ENCODE measurements at places on chromosomes 11 and 22. TPM values are rescaled to one million over a fixed set of nuclear protein-coding genes. Genes with fewer than 3 reads are reported as not detected.

- no peak for DNase-seq
Measured at GRCh38 chr22:29331658-29332300, 16.3 kb upstream of the RASL10A start.

DNA sequence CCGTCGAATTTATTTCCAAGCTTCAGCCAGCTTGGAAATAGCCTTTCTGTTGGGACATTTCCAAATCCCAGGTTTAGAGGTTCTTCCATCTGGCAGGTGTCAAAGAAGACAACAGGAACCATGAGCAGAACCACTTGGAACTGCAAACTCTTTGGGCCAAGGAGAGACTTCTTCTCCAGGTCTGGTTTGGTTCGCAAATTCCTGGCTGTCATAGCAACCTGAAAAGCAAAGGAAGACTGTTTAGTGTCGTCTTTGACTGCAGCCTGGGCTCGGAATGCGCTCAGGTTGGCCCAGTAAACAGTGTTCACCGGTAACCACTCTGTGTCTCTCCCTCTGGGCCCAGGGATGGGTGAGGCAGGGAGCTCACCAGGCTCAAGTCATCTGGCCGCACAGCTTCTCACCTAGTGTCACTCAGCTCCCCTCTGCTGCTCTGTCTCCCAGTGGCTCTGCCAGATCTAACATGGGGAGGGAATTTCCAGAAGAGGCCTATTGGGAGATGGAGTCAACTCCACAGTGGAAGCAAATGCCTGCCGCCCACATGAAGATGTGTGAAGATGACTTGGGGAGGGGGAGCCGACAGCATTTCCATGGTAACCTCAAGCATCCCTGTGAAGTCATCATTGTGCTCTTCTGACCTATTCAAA lies 11.9 kb upstream of the CLMP start:
- no peak for DNase-seq

DNA sequence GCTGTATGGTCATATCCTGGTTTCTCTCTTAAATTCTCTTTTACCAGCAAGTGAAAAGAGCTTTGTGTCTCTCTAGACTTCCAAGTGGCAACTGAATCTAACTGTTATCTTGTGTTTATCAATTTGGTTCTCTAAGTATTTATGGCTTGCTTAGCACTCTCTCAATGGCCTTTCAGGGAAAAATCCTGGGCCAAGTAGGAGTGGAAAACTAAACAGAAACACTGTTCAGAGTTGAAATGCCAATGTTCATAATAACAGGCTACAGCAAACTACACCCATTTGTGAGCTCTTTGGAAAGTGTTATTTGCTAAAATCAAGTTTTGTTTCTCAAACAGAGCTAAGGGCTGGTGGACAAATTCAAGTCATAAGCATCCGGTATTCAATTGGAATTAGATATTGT lies 10.1 kb downstream of the MMP12 start:
- no peak for DNase-seq

Gene CBLIF
- polyA plus RNA-seq = not detected

- no peak for DNase-seq
Measured at GRCh38 chr11:43925932-43926505, 16.4 kb upstream of the C11orf96 start.

GRCh38 chr11:4606231-4607015 lies 1.6 kb downstream of the TRIM68 start:
- no peak for DNase-seq

- peak; percentile 8 for DNase-seq
Measured at GRCh38 chr22:31574055-31574670, 77.8 kb downstream of the SFI1 start.

Gene PLEKHA7
- polyA plus RNA-seq = 6.1 TPM

- no peak for DNase-seq
Measured at GRCh38 chr11:68997995-68998348, 15.1 kb downstream of the MRGPRF start.

Gene CD248
- 68.8 TPM for polyA plus RNA-seq

Gene MOGAT2
- polyA plus RNA-seq = not detected

DNA sequence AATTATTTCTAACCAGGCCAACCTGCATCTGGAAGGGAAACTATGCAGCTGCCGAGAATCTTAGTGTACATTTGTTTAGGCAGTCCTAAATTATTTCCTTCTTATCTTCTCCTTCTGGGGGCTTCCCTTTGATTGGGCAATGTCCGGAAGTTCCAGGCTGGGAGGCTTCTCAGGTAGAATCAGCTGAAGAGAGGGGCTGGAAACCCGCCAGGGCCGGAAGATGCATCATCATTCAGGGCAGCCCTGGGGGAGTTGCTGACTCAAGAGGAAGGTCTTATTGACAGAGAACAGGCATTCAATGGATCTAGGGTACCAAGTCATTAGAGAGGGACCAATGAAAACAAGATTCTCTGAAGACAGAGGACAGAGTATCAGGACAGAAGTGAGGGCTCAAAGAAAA lies 150.7 kb downstream of the BLID start:
- no peak for DNase-seq

- no peak for DNase-seq
Measured at GRCh38 chr11:90840071-90840470, 617.2 kb upstream of the CHORDC1 start.

DNA sequence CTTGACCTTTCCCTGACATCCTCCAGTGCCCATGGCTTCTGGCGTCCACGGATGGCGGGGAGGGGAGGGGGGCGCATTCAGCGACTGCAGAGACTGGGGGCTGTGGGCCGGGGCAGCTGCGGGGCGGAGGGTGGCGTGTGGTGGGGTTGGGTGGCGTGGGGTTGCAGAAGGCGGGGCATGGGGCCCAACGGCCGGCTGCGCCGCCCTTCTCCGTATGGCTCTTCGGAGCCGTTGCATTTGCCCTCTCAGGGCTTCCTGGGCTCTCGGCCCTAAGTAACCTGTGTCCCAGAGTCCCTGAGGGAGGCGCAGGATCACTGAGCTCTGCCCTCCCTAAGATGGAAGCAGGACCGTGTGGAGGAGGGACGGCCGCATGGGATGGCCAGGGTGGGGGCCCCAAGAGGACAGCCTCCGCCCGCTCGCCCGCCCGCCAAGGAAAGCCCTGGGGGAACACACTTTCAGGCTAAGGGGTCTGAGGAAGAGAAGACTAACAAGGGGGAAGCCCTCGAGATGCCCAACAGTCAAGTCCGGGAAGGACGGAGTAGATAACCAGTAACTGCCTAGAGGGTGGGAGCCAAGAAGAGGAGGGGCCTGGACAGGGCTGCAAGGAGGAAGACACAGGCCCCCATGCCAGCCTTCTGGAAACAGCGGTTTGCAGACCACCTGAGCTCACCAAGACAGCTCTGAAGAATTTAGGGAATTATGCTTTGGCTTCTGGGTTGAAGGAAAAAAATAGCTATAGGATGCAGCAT lies 9.2 kb upstream of the AIFM3 start:
- no peak for DNase-seq

GRCh38 chr11:84855508-84856245 lies 771.5 kb downstream of the DLG2 start:
- DNase-seq = peak; percentile 71

Gene OR8A1
- not detected for polyA plus RNA-seq

- DNase-seq = peak; percentile 28
Measured at GRCh38 chr22:32354360-32355351, 3.0 kb upstream of the RFPL3 start.

DNA sequence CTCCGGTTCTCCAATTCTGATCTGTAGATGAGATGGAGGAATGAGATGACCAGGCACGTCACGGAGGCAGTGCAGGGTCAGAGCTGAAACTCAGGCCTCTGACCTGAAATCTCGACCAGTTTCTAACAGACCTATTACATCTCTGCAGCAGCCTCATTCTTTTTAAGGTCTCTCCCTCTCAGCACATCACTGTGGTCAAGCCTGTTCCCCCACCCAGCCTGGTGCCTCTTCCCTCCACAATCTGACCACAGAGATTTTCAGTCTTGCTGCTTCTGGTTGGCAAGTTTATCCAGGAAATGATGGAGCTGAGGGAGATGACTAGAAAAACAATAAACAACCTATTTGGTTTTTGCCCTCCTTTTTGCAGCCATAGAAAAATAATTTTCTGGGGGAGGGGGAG lies 9.5 kb downstream of the GRAMD1B start:
- DNase-seq = no peak

GRCh38 chr11:64447831-64448598 lies 89.1 kb downstream of the RPS6KA4 start:
- DNase-seq = peak; percentile 44

DNA sequence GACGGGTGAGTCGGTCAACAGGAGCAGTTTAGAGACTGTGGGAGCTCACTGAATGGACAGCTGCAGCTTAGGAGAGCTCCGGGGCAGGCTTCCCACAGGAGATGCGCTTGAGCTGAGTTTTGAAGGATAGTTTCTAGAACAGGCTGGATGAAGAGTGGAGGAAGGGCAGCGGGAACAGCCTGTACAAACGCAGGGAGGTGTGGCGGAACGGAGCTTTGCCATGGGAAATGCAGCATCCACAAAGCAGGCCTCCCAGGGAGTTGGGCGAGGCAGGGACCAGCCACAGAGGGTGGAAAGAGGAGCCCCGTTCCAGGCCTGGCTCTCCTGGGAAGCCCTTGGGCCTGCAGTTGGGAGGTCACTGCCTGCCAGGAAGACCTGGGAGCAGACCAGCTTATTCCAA lies 26.8 kb upstream of the TEF start:
- DNase-seq = no peak

DNA sequence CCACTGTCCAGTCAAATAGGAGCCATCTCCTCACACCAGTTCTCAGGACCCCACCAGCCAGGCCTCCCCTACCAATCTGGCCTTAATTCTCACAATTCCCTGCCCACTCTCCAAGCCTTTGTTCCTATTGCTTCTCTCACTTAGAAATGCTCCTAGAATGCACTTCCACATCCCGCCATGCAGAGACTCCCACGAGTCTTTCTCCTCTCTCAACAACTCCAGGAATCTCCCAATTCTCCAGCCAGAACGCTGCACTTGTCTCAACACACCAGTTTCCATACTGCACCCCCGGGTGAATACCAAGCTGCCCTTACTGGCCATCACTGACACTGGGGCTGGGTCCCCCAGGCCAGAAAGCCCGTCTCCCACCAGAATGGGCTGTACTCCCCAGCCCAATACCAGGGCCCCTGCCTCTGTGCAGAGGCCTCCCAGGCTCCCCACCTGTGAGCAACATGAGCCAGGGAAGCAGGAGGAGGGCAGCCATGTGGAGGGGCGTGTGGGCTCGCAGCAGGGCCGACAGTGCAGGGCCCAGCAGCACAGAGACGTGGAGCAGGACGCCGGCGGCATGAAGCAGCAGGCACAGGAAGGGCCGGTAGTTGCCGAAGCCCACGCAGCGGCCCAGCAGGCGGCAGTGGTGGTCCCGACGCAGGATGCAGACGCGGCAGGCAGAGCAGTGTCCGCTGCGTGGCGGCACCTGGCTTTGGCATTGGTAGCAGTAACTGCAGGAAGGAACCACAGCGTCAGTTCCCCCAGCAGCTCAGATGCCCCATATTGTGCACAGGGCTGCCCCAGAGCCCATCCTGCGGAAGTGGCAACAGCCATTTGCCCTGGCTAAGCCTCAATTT lies 2.4 kb downstream of the ZDHHC24 start:
- DNase-seq = peak; percentile 79

DNA sequence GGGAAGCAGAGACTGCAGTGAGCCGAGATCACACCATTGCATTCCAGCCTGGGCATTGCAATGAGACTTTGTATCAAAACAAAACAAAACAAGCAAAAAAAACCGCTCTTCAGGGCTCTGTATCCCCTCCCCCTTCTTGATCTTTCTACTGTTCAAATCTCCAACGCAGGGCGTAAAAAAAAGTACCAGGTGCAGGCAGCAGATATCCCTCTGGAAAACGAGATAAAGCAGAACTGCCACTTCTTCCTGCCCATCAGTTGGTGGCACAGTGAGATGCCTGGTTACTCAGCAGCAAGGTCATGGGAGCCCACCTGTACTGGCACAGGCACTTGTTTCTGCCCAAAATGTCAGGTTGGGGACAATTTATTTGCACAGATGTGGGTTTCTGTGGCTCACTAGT lies 11.2 kb downstream of the CCS start:
- no peak for DNase-seq

- peak; percentile 30 for DNase-seq
Measured at GRCh38 chr11:94968334-94968958, 4.9 kb downstream of the CWC15 start.

DNA sequence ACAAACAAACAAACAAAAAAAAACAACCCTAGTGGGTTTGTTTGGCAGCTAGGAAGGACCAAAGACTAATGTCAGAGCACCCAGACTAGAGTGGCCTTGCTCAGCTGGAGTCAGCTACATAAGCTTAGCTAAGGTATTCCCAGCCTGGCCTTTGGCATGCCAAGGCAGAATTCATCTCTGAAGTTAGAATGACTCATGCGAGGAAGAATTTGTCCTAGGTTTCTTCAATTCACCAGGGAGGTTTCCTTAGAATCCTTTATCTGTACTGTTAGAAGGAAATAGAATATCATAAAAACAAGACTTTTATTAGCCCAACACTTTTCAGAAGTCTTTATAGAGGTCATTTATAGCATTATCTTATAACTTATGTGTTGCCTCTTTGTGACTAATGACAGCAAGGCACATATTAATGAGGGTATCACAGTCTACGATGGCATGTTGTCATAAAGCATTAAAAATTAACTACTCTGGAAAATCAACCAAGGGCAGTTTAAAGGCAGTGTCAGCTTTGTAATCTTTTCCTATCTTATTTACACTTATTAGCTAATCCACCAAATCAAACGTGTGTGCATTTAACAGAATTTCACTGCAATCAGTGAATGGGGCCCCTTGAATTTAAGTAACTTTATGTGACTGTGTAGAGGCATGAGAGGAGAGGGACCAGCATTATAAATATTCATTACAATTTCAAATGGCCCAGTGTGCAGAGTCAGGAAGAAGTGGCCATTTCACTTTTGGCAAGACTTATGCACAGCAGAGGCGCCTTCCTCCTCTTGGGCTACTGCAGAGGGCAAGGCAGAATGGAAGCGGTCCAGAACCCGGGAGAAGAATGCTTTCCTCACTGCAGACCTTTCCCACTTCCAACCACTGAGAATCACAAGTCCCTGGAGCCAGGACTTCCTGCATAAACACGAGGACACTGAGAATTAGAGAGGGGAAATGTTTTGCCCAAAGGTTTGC lies 36.3 kb downstream of the SLC5A1 start:
- DNase-seq = peak; percentile 31

DNA sequence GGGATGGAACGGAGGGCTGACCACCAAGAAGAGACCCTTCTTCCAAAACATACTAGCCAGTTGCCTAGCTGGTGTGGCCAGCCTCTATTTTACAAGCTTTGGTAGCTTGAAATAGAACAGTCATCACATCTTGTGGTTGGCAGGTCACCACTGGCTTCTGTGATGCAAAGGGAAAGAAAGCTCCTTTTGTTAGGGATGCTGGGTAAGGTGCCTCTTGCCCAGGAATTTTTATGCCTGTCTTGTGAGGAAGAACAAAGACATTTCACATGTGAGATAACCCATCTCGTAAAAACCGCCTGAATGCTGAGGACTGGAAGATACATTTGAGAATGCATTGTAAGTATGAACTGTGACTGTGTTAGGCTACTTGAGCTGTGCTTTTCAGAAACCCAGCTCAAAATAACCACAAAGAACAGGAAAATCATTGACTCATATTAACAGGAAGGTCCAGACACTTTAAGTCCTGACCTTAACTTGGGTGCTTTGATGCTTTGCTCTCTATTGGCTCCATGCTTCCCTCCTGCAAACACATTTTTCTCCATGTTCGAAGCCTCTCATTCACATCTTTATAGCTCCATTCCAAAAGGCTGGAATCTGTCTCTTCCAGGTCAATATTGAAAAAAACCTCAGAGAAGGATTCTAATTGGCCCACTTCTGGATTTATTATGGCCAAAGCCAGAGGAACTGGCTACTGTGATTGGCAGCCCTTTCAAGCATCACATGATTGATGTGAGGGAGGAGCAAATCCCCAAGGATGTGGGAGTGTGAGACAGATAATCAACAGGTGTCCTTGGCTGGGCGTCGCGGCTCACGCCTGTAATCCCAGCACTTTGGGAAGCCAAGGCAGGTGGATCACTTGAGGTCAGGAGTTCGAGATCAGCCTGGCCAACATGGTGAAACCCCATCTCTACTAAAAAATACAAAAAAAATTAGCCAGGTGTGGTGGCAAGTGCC lies 53.9 kb downstream of the MICAL2 start:
- DNase-seq = no peak

Data from muscle of back (tissue), 13 donors.